ENCODE measurements at places on chromosomes 6 and 20.

DNA sequence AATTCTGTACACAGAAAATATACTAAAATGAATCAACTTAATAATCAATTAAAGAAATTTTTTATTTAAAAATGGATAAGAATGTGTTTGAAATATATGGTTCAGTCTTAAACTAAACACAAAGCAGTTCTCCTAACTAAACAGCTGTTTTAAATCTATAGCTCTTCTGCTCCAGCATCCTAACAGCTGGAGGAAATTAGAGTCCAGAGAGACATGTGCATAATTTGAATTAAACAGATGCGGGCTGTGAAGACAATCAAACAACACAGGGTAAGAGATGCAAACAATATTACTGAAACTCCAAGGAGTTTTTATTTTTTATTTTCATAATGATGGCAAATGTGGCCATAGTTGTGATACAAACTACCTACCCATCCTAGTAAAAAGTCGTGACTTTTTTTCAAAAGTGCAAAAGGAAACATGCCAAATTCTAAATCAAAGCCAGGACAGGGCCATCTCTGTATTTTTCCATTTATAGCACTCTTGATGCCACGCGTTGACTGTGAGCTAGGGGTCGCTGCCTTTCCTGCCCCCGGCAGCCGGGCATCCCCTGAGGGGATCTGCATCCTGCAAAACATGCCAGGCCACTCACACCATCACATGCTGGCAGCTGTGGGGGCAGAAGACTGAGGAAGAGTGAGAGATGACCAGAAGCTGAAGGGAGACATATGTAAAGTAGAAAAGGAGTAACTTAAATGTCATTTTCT lies 310.6 kb downstream of the PRKN start:
- DNase-seq: no peak

- DNase-seq: no peak
These were observed 42.8 kb downstream of the GPR6 start for GRCh38 chr6:110020888-110021287.

DNA sequence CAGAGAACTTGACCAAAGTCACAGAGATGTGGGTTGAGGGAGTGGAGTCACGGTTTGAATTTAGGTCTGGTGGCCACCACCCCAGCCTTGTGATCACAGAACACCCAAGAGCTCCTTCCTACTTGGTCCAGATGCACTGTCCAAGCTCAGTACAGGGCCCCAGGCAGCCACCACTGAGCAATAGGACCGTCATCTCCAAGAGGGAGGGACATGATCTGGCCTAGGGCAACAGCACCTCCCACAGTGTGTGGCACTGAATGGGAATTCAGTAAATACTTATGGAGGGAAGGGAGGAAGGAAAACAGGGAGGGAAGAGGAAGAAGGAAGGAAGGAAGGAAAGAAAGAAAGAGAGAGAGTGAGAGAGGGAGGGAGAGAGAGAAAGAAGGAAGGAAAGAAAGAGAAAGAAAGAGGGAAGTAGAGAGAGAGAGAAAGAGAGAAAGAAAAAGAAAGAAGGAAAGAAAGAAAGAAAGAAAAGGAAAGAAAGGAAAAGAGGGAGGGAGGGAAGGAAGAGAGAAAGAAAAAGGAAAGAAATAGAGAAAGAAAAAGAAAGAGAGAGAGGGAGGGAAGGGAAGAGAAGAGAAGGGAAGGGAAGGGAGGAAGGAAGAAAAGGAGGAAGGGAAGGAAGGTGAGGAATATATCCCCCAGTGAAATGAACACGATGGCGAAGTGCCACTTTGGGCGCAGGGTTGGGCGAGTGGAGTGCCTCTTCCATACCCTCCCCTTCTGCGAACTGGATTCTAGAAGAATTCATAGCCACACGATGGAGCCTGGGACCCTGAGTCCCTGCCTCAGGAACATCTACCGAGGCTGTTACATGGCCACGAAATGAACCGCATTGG lies 243.7 kb downstream of the TFAP2C start:
- no peak for DNase-seq

DNA sequence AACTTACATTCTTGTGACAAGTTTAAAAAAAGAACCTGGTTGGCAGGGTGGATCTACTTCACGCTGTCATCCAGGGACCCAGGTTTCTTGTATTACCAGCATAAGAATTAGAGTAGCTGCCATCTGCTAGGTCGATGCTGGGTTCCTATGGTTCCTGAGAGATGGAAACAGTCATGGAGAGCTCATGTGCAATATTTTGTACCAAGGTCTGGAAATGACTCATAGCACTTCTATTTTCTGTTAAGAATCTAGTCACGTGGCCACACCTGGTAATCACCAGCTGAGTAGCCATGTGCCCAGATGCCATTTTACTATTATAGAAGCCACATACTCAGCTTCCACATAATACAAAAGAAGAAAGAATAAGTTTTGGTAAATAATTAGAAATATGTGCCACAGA lies 171.3 kb downstream of the CD83 start:
- DNase-seq: no peak

GRCh38 chr20:45861221-45862075 lies 4.0 kb downstream of the ZSWIM3 start:
- DNase-seq: no peak

- peak; percentile 96 for DNase-seq
These were observed 192.0 kb downstream of the PREX1 start for GRCh38 chr20:48635791-48636267.

DNA sequence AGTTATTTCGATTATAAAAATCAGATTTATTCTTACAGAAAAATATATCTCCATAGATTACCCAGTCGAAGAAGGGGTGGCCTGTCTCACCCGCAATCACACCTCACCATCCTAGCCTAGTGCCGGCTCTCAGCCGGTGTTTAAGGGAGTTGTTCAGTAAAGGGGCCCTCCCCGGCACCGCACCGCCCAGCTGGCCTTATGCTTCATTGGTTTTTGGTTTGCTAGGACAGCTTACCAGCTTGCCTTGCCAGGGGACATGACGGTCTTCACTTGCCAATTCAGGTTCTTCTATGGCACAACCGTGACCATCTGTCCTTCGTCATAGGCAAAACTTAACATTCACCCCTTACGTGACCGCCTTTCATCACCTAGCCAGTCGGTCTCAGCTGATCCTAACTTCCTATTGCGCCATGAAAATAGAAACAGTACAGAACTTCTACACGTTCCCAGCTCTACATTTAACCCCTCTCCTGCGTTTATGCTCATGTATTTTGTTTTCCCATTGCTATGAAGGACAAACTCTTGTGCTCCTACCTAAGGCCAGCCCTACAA lies 44.7 kb upstream of the SLC22A16 start:
- DNase-seq: no peak

DNA sequence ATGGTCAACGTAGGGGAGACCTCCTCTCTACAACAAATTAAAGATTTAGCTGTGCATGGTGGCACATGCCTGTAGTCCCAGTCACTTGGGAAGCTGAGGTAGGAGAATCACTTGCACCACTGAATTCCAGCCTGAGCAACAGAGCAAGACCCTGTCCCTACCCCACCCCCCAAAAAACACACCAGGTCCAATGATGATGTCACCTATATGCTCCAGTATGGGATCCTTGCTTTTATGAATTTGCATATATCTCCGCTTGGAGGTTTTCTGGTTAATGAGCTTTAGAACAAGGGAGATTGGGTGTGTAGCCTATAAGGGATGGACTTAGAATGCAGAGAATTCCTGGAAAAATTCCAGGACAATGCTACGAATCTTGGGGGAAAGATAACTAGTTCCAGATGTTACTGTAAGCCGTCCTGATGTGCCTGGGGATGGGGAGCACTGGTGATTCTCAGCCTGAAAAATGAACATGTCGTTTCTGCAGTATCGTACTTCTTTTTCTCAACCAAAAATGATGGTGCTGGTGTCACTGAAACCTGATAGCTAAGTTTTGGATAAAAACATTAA lies 61.1 kb downstream of the ZBTB2 start:
- DNase-seq: no peak

DNA sequence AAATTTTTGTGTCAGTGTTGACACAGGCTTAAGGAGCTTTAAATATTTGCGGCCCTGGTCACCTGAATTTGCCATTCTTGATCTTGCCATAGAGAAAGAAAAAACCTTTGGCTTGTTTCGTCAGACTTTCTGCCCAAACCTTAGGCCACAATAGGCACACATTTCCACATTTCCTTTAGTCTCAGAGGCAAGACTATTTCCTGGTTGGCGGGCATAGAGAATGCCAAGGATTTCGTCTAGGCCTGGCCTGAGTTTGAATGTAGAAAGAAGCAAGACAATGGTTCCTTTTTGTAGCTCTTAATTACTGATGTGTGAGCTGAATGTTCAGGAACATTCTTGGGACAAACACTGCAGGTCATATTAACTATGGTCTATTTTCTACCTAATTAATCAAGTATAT lies 108.1 kb downstream of the TRMT11 start:
- DNase-seq: no peak

DNA sequence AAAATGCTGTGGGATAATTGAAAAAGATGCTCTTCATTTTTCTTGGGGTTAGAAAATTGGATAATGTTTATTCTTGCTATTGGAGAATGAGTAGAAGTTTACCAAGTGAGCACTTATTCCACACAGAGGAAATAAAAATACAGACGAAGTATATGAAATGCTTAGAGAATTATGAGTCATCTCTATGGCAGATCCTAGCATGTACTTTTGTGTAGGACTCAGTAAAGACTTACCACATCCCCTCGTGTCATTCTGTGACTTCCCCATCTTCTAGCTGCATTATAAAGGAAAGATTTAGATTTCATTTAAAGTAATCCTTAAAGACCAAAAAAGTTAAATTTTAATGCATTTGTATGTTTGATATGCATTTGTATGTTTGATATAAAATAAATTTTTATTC lies 685.6 kb downstream of the TBC1D32 start:
- DNase-seq: no peak

- DNase-seq: no peak
These were observed 297.8 kb downstream of the GJA1 start for GRCh38 chr6:121733234-121733633.

GRCh38 chr20:1274485-1275311 lies 8.6 kb downstream of the SNPH start:
- no peak for DNase-seq

- DNase-seq: no peak
These were observed 8.1 kb upstream of the GUCA1A start for GRCh38 chr6:42165016-42165415.

Measured in 8988T (cell line).